ENCODE measurements at places on chromosomes 4 and X.
A peak's percentile ranks its signal among the peaks of the same experiment; 100 is the strongest.

- DNase-seq, result no peak
Observed at GRCh38 chr4:57501720-57502119, 391.5 kb upstream of the IGFBP7 start.

DNA sequence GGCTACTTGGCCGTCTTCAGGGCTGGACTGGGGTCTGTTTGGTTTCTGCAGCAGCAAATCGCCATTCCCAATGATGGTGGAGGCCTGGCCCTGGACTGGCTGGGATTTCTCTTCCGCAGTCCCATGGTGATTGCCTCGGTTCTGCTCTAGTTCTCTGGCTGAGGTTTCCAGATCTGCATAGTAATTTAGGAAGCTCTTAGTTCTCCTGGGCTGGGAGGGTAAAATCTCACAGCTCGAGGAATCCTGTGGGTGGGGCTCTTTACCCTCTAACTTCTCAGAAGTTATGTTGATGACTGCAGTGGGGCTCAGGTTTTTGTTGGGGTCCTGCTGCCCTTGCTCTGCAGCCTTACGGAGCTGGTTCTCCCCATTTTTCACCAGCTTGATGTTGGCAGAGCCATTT, 200.6 kb downstream of the APBB2 start:
- no peak for DNase-seq

- no peak for DNase-seq
Observed at GRCh38 chr4:65661471-65661870, 8.8 kb downstream of the EPHA5 start.

DNA sequence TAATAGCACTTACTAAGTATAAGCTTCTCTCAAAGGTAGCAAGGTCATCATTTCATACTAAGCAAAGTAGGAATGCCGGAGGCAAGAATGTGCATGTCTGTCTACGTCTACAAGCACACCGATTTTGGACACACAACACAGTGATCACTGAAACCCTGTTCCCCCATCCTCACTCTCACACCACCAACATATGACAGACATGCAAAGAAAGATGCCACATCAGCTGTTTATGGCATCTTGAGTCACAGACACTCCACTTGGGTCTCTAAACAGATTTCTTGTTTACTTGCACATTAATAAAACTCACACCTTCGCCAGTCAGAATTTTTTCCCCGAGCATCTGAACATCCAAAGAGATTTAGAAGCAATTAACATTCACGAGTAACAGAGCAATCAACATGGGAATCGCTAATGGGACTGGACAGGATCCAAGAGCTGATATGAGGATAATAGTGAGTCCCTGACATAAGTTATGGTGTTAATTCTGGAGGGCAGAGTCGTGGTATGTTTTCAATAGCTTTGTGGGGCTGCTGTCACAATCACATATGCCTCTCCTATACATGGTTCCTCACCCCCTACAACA, 324.1 kb downstream of the DHX15 start:
- DNase-seq, result no peak

GRCh38 chr4:169225058-169225751, 45.6 kb downstream of the SH3RF1 start:
- DNase-seq, result no peak

DNA sequence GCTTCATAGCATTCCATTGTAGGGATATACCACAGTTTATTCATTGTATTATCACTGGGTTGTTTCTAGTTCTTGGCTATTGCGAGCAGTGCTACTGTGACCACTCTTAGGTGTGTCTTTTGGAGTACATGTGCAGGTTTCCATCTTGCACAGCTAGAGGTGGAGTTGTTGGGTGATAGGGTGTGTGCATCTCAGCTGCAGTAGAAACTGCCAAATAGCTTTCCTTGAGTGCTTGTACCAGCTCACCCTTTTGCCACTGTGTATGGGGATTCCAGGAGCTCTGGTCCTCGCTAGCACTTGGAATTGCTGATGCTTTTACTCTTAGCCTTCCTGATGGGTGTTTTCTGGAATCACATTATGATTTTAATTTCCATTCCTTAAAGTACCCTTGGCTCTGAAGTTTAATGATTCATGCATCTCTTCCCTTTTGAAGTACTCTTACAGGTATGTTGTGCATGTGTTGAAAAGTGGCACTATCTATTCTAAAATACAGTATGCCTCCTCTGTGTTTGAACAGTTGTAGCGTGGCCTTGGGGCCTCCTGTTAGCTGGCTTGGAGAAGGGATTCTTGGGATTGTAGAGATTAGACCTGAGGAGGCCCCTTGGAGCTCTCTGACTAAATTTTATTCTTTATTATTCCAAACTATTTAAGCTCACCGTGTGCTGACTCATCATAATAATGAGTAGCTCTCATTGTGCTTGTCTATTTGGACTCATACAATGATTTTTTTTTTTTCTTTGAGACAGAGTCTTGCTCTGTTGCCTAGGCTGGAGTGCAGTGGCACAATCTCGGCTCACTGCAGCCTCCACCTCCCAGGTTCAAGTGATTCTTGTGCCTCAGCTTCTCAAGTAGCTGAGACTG, 38.4 kb downstream of the HTT start:
- DNase-seq, result no peak

- DNase-seq, result no peak
Observed at GRCh38 chr4:182062458-182062857, 180.7 kb upstream of the TENM3 start.

DNA sequence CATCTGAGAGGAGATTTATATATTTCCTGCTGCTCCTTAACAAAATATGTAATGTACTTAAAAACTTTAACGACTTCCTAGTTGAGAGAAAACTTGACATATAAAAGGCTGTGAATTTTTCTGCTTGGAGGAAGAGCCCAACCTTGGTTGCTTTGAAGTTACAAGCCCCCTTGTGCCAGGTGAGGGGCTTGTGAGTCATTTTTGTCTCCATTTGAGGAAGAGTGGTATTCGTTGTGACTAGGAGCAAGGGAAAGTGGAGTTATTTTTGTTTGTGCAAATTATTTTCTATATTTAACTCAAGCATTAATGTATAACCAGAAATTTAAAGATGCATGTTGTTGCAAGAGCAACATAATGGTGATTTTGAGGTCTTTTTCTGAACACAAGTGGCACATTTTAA, 99.0 kb upstream of the DDX3X start:
- DNase-seq, result no peak

DNA sequence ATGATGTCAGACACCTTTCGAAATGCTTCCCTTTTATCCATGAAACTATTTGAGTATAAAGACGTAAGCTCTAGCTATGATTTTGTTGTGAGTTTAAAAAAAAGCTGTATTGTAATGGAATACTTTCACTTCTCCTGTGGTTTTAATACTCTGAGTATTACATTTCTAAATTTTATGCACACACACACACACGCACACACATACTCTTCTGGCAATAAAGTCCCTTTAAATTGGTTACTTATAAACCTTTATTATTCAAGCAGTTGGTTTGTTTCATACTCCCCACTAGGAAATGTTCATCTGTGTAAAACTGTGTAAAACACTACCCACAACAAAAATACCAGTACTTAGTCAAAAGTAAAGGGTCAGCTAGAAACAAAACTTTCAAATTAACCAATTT, 18.2 kb downstream of the VAMP7 start:
- DNase-seq, result no peak

DNA sequence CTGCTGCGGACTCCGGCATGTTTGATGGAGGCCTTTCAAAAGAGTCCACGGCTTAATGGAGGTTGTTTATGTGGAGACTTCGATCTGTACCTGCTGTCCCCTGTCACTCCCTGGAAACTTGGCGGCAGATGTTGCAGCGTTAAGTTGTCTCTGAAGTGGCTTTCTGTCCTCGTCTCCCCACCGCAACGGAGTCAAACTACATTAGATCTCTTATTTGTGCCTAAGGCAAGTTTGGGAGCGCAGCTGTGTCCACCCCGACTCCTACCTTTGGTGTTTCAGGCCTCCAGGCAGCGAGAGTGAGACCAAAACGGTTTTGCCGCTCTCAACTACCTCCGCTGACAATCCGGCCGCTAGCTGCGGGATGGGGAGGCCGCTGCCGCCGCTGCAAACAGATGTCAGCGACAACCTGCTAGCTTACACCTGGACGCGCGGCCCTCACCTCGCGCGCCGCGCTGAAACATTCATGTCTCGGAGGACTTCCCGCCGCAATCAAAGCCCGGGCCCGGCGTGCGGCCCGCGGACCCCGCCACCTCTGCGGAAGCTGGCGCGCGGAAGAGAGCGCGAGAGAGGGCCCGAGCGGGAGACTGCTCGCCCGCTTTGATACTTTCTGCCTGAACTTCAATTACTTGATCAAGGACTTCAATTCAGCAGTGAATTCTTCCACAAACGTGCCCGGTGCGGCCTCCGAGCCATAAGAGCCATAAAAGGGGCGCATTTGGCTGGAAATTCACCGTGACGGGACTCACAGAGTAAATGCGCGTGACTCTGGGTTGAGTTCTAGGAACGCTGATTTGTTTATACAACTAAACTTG, 108.4 kb downstream of the ANTXR2 start:
- DNase-seq, result no peak

DNA sequence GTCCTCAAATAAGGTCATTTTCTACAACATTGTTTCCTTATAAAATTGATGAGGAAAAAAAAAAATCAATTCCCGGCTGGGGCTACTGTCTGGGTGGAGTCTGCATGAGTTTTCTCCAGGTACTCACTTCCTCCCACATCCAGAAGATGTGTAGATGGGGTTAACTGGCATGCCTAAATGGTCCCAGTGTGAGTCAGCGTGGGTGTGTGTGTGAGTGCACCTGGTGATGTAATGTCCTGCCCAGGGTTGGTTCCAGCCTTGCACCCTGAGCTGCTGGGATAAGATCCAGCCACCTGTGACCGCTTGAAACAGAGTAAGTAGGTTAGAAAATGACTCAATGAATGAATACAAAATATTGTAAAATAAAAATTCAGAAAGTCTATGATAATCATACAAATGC, 11.1 kb downstream of the USP26 start:
- no peak for DNase-seq

DNA sequence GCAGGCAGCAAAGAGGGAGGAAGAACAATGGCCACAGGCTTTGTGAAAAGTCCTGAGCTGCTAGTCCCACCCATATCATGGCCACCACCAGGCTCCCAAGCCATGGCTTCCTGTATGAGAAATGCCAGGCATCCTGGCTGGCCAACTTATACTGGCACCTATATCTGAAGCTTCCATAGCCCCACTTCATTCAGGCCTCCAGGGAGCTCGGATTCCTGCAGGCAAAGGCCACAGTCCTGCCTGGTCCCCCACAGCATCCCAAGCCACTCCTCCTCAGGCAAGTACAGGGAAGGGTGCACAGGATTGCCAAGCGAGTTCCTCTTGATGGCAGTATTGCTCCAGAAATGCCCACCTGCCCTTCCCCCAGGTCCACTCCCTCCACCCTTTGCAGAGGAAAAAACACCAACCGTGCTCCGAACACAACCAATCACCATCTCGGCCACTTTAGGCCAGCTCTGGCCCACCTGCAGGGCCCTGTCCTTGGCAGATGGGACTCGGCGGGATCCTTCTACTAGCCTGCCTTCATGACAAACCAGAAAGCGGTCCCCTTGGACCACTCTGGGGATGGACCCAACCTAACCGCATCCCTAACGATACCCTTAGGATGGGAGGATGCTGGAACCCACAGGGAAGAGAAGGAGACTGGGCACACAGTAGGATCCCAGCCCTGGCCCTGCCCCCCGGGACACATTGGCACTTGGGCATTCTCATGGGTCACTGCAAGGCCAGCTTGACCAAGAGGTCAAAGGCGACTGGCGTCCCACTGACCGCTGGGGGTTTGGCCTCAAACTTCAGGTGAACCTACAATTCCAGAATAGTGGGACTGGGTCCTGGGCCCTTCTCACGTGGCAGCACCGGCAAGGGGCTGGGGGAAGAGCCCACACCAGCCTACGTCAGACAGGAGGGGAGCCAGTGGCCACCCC, 220.4 kb upstream of the AGTR2 start:
- no peak for DNase-seq

- DNase-seq, result no peak
Observed at GRCh38 chr4:116923389-116923788, 162.0 kb downstream of the TRAM1L1 start.

GRCh38 chr4:129092631-129093190, 628 bp downstream of the SCLT1 start:
- no peak for DNase-seq

DNA sequence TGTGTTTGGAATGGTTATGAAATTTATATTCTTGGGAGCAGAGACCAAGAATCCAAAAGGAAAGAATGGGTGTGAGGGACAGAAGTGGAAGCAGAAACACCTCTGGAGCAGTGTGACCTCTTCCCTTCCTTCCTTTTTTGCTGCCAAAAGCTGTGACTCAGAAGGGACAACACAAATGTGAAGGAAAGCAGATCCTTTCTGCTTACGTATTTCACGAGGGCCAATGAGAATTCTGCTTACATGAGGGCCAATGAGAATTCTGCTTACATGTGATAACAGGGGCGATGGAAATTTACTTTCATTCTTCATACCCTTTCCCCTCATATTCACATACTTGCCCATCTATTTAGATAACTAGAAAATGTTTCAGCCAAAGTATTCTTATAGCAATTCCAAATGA, 404.6 kb downstream of the PRDM5 start:
- no peak for DNase-seq

- peak; percentile 61 for DNase-seq
Observed at GRCh38 chrX:56813318-56813837, 84.3 kb downstream of the NBDY start.

DNA sequence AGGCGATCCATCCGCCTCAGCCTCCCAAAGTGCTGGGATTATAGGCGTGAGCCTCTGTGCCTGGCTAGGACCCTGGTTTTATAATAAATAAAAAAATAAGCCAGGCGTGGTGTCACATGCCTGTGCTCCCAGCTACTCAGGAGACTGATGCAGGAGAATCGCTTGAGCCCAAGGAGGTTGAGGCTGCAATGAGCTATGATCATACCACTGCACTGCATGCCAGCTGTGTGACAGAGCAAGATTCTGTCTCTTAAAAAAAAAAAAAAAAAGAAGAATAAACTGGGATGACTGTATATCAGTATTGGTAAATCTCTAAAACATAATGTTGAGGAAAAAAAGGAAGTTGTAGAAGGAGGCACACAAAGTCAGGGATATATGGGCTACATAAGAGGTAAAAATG, 45.7 kb upstream of the SLC34A2 start:
- DNase-seq, result no peak

DNA sequence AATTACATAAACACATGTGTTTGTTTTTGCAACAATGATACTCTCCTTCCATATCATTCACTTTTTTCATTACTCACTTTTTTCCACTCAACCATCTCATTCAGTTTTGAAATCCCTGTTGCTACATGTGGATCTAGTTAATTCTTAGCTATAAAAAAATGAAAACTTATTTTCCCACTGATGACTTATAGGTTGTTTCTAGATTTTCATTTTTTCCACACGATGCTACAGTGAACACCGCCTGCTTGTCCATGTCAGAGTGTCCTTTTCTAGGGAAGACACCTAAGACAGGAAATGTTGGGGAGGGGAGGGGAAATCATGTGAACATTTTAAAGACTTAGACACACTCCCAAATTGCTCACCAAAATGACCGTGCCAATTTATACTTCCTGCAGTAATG, 70.2 kb downstream of the SUPT20HL2 start:
- no peak for DNase-seq

GRCh38 chr4:36757580-36758311, 476.3 kb downstream of the DTHD1 start:
- no peak for DNase-seq

DNA sequence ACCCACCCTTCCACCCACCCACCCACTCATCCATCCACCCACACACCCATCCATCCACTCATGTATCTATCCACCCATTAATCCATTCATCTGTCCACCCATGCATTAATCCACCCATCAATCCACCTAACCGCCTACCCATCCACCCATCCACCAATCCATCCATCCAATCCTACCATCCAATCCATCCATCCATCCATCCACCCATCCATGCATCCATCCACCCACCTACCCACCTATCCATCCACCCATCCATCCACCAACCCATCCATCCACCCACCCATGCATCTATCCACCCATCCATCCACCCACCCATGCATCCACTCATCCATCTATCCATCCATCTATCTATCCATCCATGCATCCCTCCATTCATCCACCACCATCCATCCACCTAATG, 34.8 kb upstream of the AFAP1 start:
- no peak for DNase-seq

Data from naive thymus-derived CD8-positive, alpha-beta T cell (primary cell).